ENCODE measurements at places on chromosomes 16 and 17.

DNA sequence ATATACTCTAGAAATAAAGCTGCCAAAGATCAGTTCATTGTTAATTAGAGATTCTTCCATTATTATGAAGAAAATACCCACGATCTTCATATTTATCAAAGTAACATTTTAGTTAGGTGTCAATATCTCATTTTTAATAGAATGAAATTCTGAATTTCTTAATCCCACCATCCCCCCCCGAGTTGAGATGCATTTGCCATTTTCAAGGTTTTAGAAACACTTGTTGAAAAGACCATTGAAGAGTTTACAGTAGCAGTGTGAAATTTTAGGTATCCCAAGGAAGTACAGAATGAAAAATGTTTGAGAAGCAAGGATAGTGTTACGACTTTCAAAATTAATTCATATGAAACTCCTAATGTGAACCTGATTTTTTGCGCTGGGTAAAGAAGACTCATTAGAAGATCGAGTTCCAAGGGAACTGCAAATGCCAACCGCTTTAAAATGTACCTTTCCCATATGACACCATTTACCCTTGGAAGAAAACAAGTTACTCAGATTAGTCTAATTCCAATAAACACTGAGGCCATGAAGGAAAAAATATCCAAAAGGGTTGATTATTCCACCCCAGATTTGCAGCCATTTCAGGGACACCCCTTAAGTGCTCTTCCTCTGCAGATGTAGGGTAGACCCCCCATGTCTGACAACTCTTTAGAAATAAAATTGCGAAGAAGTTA is 731 bp downstream of the IKZF3 start:
- DNase-seq = no peak

- DNase-seq = no peak
Observed at GRCh38 chr17:1830288-1830687, 483 bp downstream of the RPA1 start.

- DNase-seq = no peak
Observed at GRCh38 chr16:22786691-22787090, 27.3 kb upstream of the HS3ST2 start.

- no peak for DNase-seq
Observed at GRCh38 chr17:76820039-76820438, 48.2 kb upstream of the MGAT5B start.

DNA sequence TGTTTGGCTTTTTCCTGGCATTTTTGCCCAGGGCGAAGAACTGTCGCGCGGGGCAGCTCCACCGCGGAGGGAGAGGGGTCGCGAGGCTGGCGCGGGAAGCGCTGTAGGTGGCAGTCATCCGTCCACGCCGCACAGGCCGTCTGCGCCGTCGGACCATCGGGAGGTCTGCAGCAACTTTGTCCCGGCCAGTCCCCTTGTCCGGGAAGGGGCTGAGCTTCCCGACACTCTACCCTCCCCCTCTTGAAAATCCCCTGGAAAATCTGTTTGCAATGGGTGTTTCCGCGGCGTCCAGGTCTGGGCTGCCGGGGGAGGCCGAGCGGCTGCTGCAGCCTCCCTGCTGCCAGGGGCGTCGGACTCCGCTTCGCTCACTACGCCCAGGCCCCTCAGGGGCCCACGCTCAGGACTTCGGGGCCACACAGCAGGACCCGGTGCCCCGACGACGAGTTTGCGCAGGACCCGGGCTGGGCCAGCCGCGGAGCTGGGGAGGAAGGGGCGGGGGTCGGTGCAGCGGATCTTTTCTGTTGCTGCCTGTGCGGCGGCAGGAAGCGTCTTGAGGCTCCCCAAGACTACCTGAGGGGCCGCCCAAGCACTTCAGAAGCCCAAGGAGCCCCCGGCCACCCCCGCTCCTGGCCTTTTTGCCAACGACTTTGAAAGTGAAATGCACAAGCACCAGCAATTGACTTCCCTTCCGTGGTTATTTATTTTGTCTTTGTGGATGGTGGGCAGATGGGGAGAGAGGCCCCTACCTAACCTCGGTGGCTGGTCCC is 2.3 kb upstream of the CBX4 start:
- DNase-seq = no peak

- DNase-seq = no peak
Observed at GRCh38 chr16:89890886-89891657, 17.7 kb downstream of the TCF25 start.

DNA sequence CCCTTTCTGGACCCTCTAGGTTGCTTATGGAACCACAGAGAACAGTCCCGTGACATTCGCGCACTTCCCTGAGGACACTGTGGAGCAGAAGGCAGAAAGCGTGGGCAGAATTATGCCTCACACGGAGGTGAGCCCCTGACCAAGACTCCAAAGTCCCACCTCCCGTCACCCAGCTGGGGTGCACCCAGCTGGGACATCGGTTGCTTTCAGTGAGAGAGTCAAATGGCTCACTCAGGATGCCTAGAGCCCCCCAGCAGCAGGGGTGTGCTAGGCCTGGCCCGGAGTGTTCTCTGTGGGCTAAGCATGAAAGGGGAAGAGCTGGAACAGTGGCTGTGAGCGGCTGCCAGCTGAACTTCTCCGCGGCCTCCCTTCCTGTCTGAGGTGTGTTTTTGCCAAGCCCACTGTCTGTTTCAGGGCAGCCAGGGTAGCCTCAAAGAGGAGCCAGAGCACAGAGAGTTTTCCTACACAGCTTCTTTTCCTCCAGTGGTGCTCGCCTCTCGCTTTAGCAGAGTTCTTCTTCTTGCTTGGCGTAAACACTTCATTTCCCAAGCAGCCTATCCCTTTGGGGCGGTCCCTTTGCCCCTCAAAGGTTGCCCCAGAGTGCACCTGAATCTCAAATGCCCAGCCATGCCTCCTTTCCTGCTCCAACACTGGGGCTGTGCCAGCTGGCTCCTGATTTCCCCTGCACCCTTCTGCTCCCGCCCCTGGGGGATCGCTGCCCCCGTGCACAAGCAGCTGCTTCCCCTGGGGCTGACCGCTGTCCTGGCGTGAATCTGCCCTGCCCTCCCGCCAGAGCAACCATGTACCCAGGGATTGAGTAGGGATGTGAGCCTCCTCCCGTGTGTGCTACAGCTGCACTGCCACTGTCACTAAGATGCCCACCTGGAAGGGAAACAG is 2.6 kb upstream of the CHAD start:
- no peak for DNase-seq

DNA sequence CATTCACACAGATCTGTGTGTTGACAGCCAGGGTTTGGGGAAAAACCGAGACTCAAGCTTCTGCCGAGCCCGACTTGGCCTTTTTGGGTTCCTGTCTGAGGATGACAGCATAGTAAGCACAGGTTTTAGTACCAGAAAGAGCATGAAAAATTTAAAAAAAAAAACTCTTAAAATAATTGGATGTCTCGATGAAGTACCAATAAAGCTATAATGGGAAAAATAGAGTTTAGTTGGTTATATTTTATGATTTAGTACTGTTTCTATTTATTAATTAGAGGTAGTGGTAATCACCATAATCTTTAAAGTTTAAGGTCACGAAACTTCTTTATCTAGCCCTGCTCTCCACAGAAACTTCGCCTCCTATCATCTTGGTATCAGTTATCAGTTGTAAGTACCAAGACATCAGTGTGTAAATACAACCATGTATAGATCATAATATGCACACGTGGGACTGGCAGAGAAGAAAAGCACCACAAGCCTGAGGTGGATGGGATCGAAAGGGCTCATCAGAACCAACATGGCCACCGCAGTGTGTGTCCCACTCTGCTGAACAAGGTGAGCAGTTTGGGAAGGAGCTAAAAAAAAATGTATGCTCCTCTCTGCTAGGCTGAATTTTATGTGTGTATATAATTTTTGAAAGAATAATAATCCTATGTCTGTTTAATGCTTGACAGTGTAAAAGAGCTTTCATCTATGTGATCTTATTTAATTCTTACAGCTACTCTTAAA is 14.4 kb upstream of the EEF2K start:
- DNase-seq = no peak

DNA sequence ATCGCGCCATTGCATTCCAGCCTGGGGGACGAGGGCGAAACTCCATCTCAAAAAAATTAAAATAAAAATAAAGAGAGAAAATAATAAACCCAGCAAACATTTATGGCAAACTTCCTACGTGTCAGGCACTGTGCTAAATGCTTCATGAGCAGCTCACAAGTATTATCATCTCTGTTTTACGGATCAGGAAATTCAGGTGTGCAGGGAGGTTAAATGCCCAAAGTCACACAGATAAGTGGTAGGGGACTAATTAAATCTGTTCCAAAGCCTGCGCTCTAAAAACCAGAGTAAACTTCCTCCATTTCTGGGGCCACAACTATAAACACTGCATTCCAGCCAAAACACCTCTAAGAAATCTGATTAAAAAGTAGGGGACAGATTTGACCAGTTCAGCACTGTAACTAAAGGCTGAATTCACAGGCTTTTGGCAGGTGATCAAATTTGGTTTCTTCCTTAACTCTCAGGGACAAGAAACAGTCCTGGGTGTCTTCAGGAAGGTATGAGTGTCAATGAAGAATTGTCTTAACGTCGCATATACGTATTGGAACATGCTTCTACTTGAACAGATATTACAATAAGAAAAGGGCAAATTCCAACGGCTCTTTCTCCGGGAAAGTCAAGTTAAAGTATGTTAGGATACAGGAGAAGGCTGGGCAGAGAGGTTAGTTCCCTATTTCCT is 996 bp downstream of the STRADA start:
- DNase-seq = no peak

DNA sequence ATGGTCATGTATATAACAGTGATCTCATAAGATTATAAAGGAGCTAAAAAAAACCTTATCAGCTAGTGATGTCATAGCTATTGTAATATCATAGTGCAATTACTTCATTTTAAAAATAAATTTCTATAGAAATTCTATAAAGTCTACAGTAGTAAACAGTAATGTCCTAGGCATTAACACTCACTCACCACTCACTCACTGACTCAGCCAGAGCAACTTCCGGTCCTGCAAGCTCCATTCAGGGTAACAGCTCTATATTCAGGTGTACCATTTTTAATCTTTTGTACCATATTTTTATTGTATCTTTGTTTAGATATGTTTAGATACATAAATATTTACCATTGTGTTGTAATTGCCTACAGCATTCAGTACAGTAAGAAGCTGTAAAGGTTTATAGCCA is 524.4 kb upstream of the CDH5 start:
- DNase-seq = no peak

DNA sequence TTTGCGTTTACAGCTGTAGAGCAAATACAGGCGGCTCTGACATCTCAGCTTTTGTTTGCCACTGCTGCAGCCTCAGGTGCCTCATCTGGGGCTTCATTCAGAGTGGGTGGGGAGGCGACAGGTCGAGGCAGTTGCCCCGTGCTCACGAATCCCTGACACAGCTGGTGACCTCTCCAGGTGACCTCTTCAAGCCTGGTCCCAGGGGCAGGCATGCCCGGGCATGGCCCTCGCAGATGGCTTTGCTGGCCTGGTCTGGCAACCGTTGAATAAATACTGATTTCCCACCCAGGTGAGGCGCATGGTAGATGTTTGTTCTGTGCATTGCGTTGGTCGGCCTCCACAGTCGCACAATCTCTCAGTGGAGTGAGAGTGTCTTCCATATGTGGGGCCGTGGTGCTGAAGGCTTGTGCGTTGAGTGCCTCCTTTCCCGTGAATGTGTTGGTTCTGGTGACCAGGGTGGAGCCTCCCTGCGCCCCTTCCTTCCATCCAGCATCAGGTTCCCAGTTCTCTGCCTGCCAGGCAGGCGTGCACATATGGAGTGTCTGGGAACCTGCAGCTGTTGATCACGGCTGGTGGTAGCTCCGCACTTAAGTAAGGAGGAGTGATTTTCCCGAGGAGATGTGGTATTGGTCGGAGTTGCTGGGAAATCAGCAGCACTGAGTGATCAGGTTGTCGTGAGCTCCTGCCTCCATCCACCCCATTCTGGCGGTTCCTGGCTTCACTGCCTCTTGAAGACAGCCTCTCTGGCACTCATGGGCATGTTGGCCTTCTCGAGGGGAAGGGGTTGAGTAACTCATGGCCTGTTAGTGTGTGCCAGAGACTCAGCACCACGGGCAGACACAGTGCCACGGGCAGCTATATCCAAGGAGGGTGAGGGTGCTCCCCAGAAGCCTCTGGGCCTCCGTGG is 149.7 kb downstream of the RPTOR start:
- peak; percentile 92 for DNase-seq

DNA sequence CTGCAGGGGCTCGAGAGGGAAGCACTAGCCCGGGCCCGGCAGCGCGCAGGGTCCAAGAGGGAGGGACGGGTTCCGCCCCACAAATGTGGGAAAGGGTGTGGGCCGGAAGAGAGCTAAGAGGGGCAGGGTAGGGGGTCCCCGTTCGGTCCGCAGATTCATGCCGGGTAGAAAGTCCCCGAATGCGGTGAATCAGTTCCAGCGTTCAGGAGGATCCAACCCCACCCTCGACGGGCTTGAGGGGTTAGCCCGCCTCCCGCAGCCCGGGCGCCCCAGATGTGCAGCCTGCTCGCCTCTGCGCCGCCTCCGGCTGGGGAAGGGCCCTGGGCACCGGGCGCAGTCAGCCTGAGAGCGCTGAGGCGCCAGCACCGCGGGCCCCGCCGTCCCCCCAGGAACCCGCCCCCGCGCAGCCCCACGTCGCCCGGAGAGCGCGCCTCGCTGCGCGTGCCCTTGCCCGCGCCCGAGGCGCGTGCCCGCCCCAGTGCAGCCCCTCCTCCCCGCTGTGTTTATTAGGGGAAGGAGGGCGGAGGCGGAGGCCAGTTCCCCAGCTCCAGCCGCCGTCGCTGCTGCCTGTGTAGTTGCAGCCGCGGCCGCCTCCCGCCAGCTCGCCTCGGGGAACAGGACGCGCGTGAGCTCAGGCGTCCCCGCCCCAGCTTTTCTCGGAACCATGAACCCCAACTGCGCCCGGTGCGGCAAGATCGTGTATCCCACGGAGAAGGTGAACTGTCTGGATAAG is at the start of gene LASP1:
Gene LASP1, plus strand, starts transcription at position 533 of the 733 bp plus-strand sequence. Its CDS starts 132 bp downstream, at position 665.
- peak; percentile 84 for DNase-seq

- DNase-seq = no peak
Observed at GRCh38 chr16:68309799-68310198, 947 bp downstream of the SLC7A6OS start.

GRCh38 chr17:34884597-34884996 is 76.7 kb downstream of the CCT6B start:
- DNase-seq = no peak

GRCh38 chr17:2214929-2215615 is 88.5 kb downstream of the SMG6 start:
- DNase-seq = no peak

- no peak for DNase-seq
Observed at GRCh38 chr16:29743827-29744531, 1.8 kb downstream of the C16orf54 start.

- DNase-seq = no peak
Observed at GRCh38 chr17:66963521-66963908, 992 bp upstream of the CACNG4 start.

GRCh38 chr16:77548766-77549165 is 113.9 kb upstream of the ADAMTS18 start:
- no peak for DNase-seq

- DNase-seq = no peak
Observed at GRCh38 chr16:8547762-8548161, 42.5 kb downstream of the TMEM114 start.

- DNase-seq = no peak
Observed at GRCh38 chr16:72744076-72744793, 303.7 kb downstream of the ZFHX3 start.

DNA sequence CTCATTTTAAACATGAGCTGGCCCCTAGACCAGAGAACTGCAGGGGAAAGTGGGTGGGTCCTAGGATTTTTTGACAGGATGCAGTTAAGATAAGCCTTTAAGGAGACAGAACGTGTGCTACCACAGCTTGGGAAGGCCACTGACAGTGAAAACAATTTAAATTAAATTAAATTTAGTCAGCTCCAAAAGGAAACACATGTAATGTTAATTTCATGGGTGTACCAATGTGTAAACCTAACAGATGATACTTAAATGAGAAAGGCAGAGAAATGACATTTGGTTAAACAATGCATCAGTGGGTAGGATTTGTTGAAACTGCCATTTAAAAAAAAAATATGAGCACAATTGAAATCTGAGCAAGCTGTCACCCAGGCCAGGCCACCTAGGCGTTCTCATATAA is 250.8 kb downstream of the XYLT1 start:
- DNase-seq = no peak

Data from NCI-H510A (cell line).